ENCODE measurements at places on chromosomes 5 and 9. TPM values are rescaled to one million over a fixed set of nuclear protein-coding genes. Genes with fewer than 3 reads are reported as not detected.

DNA sequence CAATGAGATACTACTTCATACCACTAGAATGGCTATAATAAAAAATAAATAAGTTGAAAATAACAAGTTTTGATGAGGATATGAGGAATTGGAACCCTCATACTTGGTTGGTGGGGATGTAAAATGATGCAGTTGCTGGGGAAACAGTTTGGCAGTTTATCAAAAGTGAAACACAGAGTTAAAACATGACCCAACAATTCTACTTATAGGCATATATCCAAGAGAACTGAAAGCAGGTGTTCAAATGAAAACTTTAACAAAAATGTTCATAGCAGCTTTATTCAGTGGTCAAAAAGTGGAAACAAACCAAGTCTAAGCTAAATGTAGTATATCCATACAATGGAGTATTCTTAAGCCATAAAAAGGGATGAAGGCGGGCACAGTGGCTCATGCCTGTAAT lies 13.1 kb upstream of the LHFPL2 start:
- no peak for DNase-seq

DNA sequence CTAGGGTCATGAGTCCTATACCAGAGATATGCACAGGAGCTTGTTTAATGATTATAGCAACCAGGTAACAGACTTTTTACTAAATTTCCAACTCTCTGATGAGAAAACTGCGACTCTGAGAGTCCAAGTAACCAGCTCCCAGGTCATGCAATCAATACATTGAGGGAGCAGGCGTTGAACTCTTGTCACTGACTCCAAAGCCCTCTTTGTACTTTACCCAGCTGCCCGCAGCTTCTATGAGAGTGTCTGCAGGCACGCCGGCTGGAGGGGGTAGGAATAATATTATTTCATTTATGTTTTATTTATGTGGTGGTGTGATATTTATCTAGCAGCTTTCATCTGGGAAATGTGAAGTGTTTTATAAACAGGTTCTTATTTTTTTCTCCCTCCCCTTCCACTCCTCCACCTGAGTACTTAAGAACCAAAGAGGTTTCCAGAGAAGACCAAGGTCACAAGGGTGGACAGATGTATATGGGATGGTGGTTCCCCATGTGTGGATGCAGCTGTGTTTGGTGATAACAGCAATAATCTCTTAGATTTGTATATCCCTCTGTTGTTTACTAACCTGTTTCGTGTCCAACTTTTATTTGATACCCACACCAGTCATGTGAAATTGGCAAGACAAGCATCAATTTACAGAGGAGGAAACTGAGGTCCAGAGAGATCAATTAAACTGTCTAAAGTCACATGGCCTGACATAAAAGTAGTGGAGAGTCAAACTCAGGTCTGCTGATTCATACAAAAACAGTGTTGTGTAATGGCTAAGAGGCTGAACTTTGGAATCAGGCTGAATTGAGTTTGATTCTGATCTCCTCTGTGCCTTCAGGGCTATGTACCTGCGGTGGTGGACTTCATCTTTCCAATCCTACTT lies 140.2 kb upstream of the TRIM32 start:
- no peak for DNase-seq

DNA sequence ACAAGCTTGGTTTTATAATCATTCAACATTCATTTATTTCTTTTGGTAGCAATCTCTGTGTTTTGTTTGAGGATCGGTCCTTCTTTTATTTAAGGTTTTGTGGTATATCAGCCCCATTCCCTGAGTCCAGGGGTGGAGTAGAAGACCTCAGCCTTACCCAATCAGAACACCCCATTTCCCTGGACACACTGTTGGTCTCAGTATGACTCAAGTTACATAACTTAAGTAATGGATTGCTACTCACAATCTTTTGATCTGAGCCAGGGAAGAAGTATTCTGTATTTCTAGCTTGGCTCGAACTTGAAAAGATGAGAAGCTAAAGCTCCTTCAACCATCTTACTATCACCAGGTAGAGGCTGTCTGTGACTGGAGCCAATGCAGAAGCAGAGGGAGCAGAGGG lies 175.2 kb upstream of the HAPLN1 start:
- DNase-seq = no peak

DNA sequence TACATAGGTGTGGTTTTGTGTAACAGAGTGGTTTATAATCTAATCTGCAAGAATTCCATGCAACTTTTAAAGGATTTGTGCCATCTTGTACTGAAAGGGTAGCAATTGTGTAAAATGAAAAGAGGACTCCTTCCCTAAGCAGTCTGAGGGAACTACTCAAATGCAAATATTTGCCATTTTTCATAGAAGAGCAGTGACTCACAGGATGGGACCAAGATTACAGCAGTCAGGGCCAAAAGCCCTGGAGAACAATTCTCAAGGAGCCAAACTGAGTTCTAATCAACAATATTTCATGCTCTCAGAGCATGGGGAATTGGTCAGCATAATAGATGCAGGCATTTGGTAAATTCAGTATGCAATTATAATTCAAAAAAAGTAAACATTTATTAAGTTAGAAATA lies 495.8 kb downstream of the CHSY3 start:
- no peak for DNase-seq

GRCh38 chr5:67467110-67467509 lies 270.5 kb upstream of the CD180 start:
- no peak for DNase-seq

DNA sequence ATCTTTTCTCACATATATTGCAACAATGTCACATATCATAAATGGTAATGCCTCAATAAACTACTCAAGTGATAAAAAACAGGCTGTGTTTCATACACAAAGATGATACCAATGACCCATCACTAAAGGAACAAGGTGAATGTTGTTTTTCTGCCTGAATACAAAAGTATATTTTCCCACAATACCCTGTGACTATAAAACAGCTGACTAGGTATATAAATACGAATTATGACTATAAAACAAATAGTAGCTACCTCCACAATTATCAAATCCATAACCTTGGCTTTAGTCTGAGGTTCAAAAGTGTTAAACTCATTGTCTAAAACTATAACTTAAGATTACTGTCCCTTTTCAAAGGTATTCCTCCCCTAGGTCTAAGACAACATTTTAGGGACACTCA lies 58.7 kb downstream of the MPDZ start:
- DNase-seq = no peak

GRCh38 chr5:9905661-9906060 lies 275.5 kb upstream of the TAS2R1 start:
- DNase-seq = no peak

- DNase-seq = no peak
Observed at GRCh38 chr5:174806729-174807128, 82.3 kb downstream of the MSX2 start.

GRCh38 chr5:144831650-144832049 lies 661.0 kb downstream of the KCTD16 start:
- no peak for DNase-seq

DNA sequence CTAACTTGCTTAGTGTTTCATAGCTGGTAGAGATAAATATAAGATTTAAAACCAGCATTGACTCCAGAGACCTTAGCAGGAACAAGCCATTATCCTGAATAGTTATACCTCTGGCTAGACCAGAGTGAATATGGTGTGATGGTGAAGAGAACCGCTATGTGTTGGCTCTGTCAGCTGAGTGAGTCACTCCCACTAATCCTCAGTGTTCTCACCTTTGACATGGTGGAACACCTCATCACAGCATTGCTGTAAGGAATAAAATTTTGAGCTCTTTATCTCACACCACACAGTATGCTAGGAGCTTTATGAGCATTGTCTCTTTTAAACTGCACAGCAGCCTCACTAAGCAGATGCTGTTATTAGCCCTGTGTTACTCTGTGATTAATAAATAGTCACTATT lies 90.7 kb upstream of the DHFR start:
- no peak for DNase-seq

GRCh38 chr5:24788829-24789514 lies 144.2 kb upstream of the CDH10 start:
- no peak for DNase-seq

DNA sequence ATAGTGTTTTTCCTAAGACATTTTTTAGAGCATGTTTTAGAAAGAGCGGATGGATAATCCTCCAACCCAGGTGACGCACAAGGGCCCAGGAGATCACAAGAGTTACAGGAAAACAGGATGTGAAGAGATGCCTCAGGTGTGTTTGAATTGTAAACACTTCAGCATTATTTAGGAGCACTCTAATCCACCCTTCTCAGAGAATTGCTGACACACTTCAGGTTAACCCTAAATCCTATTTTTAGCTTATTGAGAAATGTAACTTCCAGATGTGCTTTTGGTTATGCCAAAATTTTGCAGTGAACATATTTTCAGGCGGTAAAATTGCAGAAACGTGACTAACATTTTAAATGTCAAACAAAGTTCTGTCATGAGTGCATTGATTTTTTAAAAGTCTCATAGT lies 755.4 kb upstream of the CTNND2 start:
- no peak for DNase-seq

DNA sequence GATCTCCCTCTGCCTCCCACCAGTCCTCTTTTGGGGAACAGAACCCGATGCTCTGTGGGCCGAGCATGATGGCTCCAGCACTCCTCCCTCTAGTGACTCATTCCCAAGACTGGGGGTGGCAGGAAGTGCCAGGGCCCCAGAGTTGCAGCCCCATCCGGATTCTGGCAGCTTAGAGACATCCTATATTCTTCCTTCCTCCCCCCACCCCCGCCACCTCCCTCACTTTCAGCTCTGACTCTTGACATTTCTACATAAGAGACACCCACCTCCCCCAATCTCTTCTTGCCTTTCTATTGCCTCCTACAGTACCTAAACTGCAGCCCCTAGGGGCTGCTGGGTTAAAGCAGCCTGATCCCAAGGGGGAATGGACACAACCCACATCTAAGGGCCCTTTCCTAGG lies 47.1 kb upstream of the MATR3 start:
- peak; percentile 45 for DNase-seq

GRCh38 chr9:99445920-99446319 lies 223.8 kb downstream of the SEC61B start:
- no peak for DNase-seq

DNA sequence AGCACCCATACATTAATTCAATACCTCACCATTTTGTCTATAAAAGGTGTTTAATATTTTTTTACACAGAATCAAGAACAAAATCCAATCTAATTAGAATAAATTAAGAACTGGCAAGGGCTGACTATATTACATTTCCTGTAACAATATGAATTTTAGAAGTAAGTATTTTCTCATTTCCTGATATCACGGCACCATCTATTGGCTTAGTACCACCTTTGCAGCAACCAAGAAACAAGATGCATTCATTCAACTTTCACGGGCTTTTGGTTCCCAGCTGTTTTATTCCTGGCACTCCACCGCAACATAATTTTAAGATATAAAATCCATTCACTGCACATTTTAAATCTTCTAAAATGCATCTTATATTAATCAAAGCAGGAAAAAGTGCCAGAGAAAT lies 20.6 kb downstream of the PSMB7 start:
- DNase-seq = no peak

DNA sequence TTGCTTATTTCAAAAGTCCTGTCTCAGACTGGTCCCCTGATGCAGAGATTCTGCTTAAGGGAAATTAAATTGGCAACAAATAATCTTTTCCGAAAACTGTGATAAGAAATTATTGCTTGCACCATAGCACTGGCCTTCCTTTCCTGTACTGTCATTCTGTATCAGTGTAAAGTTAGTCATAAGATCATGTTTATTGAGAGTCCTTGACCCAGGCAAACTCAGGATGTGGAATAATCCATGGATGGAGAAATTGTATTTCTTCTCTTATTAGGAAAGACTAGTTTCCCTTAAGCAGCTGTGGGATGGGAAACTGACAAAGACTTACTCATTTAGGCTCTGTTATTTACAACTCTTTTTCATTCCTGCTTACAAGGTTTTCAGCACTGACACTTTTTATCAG lies 83.0 kb upstream of the RANBP6 start:
- DNase-seq = no peak

DNA sequence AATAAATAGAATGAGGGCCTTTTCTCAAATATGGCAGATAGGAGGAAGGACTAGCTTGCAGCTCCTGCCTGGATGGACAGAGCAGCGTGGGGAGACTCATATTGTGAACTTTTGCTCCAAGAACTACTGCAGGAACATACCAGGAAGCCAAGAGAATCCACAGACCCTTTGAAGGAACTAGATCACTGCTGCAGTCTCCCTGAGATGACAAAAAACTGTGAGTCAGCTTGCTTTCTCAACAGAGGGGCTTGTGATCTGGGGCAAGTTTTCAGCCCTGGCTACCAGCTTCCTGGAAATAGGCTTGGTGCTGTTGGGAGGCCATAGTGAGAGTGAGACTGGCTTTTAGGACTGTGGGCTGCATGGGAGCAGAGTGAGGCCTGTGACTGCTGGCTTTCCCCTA lies 170.6 kb upstream of the TRIM32 start:
- DNase-seq = no peak

GRCh38 chr5:921456-922435 lies 29.1 kb downstream of the TRIP13 start:
- DNase-seq = no peak

- no peak for DNase-seq
Observed at GRCh38 chr5:58985759-58986158, 402.9 kb downstream of the RAB3C start.

GRCh38 chr5:173278172-173278571 lies 43.2 kb upstream of the NKX2-5 start:
- no peak for DNase-seq

- no peak for DNase-seq
Observed at GRCh38 chr5:18702821-18703220, 1068.6 kb downstream of the TAF11L14 start.

GRCh38 chr9:137521405-137521985 lies 28.7 kb downstream of the PNPLA7 start:
- no peak for DNase-seq

GRCh38 chr9:2461892-2462291 lies 159.7 kb upstream of the VLDLR start:
- DNase-seq = no peak

- no peak for DNase-seq
Observed at GRCh38 chr9:95090023-95090791, 227.3 kb downstream of the FANCC start.

GRCh38 chr5:1733369-1733768 lies 66.3 kb downstream of the MRPL36 start:
- DNase-seq = no peak

- DNase-seq = no peak
Observed at GRCh38 chr9:137280474-137281344, 3.2 kb downstream of the TOR4A start.

GRCh38 chr9:109316207-109316640 lies 4.6 kb downstream of the EPB41L4B start:
- DNase-seq = no peak

The C9orf57 gene
- total RNA-seq = not detected

The RHOBTB3 gene
- total RNA-seq = 9.7 TPM

The CFAP90 gene
- not detected for total RNA-seq

The SPINK13 gene
- not detected for total RNA-seq

The GNA14 gene
- total RNA-seq = 0.25 TPM

The FOXD4 gene
- not detected for total RNA-seq

The MPDZ gene
- total RNA-seq = not detected

The ANXA6 gene
- 282 TPM for total RNA-seq

The NEUROG1 gene
- total RNA-seq = not detected

The SLC46A2 gene
- not detected for total RNA-seq

The PTPN3 gene
- 0.80 TPM for total RNA-seq

The MSX2 gene
- total RNA-seq = not detected

The PCDHA1 gene
- total RNA-seq = not detected

The PCDHGA5 gene
- total RNA-seq = 0.09 TPM

The CEL gene
- 2.4 TPM for total RNA-seq

The GPR150 gene
- 0.74 TPM for total RNA-seq

The ANKDD1B gene
- not detected for total RNA-seq

The SLIT3 gene
- 2.0 TPM for total RNA-seq

The LRRC14B gene
- not detected for total RNA-seq

The EPB41L4A gene
- total RNA-seq = 0.27 TPM

Measured in activated naive CD4-positive, alpha-beta T cell treated with anti-CD3 and anti-CD28 coated beads, Interleukin-2, amount 50 U/mL, for 72 hours (primary cell).